ENCODE measurements at places on chromosomes 2 and 18.

- DNase-seq, result no peak
Measured at GRCh38 chr2:60354713-60355112, 198.7 kb downstream of the BCL11A start.

DNA sequence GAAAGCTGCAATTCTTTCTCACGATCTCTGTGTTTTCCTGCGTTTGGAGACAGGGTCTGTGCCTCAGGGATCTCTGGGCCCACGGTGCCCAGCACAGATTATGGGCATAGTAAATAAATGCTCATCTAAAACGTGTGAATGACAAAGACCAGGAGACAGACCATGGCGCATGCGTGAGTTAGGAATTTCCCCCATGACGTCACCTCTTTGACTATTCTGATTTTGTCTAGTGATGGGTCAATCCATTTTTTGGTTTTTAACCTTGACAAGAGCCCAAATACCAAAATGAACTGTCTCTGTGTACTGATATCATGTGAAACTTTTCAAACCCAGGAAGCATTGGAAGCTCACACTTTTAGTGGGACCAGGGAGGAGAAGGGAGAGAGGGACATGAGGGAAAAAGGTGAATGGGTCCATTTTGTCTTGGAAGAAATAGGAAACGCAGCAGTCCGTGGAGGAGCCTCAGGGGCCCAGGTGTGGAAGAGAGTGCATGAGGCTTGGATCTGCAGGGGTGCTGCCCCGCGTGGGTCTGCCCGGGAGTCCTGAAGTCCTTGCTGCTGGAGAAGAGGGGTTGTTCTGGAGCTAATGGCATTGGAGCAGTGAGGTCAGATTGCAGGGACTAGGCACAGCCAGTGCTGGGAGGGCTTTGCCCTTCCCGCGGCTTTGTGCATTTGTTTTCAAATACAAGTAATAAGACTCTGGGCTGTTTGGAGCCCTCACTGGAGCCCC, 172.2 kb downstream of the ASB1 start:
- DNase-seq, result no peak

DNA sequence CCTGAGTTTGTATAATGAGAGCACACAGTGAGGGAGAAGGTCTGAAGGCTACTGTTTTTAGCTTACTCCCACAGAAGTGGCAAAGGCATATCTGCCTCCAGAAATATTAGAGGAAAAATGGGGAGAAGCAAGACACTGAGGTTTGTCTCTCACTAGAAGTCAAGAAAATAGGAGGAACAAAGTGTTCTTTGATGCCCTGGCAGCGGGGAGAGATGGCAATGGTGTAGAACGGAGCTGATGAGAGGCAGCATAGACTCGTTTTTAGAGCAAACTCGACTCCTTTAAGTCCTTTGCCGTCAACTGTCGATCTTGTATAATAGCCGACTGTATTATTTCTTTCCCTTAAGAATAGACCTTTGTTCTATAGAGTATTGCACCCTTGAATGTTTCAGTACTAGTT, 73.8 kb downstream of the ANKRD44 start:
- DNase-seq, result no peak

GRCh38 chr2:10960606-10961489, 49.1 kb downstream of the KCNF1 start:
- DNase-seq, result no peak

DNA sequence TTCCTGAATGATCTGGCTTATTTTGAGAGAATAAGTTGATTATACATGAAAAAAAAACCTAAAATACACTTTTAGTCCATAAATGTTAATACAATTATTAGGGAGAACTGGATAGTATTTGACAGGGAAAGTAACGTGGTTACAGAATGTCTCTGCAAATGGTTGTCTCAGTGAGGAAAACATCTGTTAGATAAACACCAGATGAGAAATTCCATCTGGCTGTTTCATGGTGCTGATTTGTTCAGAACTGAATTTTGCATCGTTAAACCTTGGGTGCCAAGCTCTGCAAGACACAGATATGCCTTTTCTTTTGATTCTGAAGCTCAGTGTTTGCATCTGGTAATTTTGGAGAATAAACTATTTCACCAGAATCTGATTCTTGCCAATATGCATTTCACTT, 90.4 kb downstream of the SCN3A start:
- DNase-seq, result no peak
